Stimulated activated CD8-positive, alpha-beta memory T cell treated with anti-CD3 and anti-CD28 coated beads, Interleukin-7, amount 100 ng/mL, for 24 hours (primary cell): ENCODE measurements at places on chromosomes 4 and X.

DNA sequence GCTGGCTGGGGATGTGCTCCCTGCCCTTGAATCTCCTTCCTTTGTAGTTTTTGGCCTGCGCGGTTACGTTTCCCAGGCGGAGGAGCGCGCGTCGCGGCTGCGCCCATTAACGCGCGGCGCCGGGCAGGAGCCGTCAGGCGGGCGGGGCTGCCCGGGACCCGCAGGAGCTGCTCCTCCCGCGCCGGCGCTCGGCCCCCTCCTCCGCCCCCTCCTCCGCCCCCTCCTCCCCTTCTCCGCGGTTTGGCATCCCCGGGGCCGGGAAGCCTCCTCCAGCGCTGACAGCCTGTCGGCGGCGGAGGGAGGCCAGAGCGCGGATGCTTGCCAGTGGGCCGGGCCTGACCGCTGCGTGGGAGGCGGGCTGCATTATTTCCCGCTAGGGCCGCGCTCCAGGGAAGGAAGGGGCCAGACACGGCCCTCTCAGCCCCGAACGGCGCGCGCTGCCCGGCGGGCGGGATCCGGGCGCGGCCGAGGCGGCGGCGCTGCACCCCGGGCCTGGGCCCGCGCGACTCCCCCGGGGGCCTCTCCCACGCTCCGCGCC, at the start of gene DCLK2:
DCLK2 (plus strand) TSS at position 405 of the 538 bp plus-strand sequence. CDS start 583 bp downstream, outside the sequence.
- no peak for DNase-seq

DNA sequence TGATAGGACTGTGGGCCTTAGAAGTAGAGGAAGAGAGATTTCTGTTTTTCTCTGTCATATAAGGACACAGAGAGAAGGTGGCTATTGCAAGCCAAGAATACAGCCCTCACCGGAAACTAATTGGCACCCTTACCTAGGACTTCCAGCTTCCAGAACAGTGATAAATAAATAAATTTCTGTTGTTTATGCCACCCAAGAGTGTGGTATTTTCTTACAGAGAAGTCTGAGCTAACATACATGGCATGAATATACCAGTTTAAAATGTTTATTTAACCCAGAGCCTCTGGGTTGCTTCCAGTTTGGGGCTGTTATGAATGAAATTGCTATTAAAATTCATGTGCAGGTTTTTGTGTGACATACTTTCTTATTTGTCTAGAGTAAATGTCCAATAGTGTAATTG, 654.0 kb upstream of the ATOH1 start:
- no peak for DNase-seq

DNA sequence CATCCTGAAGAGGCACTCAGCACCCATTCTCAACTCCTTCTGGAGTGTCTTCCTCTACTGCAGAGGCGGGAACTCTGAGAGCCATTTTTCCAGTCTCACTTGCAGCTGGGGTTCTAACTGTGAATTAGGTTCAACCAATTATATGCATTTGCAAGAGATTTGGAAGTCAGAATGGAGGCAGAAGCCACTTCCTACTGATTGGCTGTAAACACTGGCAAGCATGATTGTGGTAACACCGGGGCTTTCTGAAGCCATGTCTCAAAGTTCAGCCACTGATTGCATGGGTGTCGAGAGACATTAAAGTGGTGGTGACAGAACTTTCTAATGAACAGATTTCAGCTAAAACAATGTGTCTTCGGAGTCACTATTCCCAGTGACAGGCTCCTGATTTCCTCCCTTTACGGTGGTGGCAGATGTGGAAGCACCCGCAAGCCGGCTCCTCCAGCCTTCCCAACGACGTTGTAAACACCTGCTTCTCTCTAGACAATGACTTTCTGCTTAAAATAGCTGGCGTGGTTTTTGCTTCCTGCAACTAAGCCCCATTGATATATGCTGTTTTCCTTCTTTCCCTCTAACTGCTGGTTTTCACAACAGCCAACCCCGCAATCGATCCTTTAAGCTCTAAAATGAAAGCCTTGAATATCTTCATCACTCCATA, 92.0 kb downstream of the IRF2 start:
- no peak for DNase-seq

- no peak for DNase-seq
Measured at GRCh38 chr4:175054980-175055379, 136.8 kb downstream of the ADAM29 start.

DNA sequence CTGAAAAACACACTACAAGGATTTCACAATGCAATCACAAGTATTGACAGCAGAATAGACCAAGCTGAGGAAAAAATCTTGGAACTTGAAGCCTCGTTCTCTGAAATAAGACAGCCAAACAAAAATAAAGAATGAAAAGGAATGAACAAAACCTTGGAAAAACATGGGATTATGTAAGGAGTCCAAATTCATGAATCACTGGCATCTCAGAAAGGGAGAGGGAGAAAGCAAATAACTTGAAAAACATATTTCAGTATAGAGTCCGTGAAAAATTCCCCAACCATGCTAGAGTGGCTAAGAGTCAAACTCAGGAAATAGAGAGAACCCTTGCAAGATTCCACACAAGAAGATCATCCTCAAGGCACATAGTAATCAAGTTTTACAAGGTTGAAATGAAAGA, 178.5 kb upstream of the CTSO start:
- no peak for DNase-seq

GRCh38 chr4:163191999-163192398, 25.3 kb upstream of the NAF1 start:
- DNase-seq, result no peak

DNA sequence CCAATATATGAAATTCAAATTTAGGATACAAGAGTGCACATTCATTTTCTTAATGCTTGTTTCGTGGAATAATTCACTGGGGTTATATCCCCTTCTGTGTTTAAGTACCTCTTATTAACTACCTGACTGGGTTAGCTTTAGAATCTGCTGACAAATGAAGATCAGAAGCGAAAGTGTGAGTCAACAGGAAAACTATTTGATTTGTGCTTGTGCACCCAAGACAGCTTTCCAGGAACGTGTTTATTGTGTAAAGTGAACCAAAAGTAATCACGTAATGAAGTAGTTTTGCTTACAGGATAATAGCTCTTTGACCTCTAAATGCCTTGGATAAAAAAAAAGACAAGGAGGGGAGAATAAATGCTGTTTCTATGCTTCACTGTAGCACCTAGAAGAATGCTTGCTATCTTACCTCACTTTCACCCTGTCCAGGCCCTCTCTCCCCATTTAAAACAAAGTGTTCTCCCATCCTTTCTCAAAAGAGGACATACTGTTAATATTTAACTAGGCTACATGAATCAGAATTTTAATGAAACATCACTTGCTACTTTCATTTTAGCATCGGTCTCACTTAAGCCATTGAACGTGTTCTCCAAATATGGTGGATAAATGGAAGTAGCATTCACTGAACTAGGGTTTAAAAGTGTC, 141.9 kb downstream of the THOC2 start:
- no peak for DNase-seq
